ENCODE measurements at places on chromosomes 4 and X.

DNA sequence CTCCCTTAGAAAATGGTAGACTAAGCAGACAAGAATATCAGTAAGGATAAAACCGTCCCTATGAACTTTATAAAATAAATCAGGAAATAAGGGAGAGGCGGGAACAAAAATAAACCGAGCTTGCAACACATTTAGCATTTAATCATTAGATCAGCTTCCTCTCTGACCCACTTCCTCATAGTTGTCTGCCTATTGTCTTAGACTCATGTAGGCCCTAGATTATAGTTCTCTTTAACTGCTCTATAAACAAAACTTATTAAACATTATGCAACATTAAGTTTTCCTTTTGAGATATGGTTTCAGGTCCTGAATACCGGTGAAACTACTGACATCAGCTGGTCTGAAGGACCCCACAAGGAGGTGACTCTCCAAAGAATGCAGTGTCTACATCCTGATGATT lies 15.8 kb upstream of the SRD5A3 start:
- DNase-seq, result no peak

- DNase-seq, result no peak
Measured at GRCh38 chr4:180203349-180203748, 2039.9 kb upstream of the TENM3 start.

DNA sequence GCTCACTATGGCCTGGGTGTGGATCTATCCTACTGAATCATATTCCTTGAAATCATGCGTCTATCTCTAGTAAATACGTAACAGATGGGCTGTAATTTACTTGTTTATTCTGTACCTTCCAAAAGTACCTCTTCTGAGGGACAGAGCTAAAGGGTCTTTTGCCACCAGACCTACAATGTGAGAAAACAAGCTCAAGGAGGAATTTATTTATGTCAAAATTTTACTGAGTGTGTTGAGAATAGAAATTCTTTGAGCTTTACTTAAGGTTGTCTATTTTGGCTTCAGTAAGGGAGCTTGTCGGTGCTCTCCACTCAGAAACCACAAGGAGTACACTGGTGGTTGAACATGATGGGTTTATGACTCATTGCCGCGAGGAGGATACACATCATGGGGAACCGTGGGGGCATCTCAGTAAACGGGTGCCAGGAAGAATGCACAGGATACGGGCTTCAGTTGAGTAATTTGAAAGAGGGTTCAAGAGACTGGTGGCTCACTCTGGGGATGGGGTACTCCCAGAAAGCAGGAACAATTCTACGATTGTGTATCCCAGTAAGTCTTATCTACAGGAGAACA lies 3.0 kb downstream of the ANK2 start:
- peak; percentile 12 for DNase-seq

- no peak for DNase-seq
Measured at GRCh38 chrX:115649461-115650063, 88.6 kb downstream of the PLS3 start.

DNA sequence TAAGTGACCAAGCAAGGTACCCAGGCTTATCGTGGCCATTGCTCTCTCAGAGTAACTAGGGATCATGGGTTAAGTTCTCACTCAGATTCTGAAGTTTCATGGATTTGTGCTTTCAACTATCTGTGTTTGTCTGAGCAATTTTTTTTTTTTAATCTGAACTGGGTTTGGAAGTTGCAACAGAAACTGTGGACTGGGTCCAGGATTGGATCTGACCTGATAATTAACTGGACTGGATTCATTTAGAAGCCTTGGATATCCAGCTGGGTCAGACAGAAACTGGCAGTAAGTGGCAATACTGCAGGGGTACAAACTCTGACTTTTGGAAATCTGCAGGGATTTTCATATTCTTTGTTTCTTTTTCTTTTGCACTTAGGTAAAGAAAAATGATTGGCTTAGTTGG lies 38.7 kb upstream of the FGF2 start:
- no peak for DNase-seq

DNA sequence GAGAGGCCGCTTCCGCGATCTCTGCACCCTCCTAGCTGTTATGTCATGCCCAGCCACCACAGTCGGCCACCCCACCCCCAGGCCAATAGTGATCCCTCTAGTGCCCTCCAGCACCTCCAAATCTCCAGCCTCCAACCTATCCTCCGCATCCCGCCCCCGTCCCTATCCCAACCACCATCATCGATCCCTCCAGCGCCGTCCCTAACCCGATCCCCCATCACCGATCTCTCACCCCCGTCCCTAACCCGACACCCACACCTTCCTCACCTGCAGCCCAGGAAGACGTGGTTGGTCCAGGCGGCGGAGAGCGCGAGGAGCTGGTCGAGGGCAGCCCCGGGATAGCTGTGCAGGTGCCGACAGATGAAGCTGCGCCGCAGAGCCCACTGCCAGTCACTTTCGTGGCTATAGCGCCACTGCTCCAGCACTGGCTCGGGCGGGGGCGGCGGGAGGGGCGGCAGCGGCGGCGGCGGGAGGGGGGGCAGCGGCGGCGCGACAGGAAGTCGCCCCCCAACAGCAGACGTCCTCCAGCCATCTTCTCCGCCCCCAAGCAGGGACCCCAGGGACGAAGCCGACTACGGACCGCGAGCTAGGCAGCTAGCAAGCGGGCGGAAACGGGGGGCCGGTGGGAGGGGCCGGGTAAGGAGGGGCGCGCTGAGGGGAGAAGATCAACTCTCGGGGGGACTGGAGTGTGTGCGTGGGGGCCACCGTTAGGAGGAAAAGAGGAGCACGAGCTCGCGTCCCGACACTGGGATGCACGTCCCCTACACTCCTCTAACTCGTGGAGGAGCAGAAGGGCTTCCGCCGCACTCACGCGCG lies 552 bp downstream of the NKRF start:
- no peak for DNase-seq

DNA sequence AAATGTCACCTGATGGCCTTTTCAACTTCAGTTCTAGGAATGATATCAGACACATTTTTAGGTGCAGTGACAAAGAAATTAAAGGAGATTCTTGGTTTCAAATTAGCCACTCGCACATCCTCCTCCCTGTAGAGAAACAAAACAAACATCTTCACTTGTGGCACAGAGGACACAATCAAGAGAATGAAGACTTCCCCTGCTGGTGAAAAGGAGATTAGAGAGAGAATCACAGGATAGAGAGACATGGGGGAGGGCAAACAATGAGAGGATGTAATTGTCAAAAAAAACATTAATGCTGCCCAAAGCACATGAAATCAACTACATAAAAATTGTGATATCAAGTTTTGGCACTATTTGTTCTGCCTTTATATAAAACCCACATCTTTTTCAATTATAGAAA lies 34.5 kb downstream of the ACE2 start:
- no peak for DNase-seq

- DNase-seq, result no peak
Measured at GRCh38 chr4:68145261-68145660, 15.6 kb upstream of the TMPRSS11F start.

- no peak for DNase-seq
Measured at GRCh38 chr4:13922459-13922858, 294.9 kb upstream of the BOD1L1 start.

- DNase-seq, result no peak
Measured at GRCh38 chrX:102976286-102976685, 39.2 kb downstream of the RAB40AL start.

- no peak for DNase-seq
Measured at GRCh38 chrX:123330229-123330942, 146.3 kb downstream of the GRIA3 start.

GRCh38 chr4:24000470-24000831 lies 110.6 kb upstream of the PPARGC1A start:
- DNase-seq, result no peak

- no peak for DNase-seq
Measured at GRCh38 chr4:44983083-44983482, 256.7 kb upstream of the GNPDA2 start.

GRCh38 chr4:124854968-124855367 lies 142.4 kb upstream of the ANKRD50 start:
- no peak for DNase-seq

- DNase-seq, result no peak
Measured at GRCh38 chr4:4507923-4508322, 33.9 kb downstream of the STX18 start.

- no peak for DNase-seq
Measured at GRCh38 chr4:19151684-19152083, 1100.0 kb upstream of the SLIT2 start.

DNA sequence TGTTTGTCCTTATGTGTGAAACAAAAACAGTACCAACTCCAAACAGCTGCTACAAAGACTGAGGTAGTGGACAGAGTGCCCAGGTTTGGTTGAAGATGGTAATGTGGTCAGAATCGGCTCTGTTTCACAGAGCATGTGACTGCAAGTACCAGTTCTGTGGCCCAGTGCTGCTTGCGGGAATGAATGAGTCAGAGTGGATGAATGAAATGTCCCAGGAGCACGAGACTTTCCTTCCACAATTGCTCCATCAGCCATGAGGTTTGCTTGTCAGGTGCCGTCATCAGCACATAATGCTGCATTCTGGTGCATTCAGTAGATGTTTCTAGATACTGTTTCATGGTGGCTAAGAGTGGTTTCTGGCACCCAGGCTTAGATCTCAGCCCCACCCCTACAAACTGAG lies 84.2 kb downstream of the GPR143 start:
- DNase-seq, result no peak

GRCh38 chr4:99436462-99436861 lies 1.3 kb upstream of the ADH7 start:
- DNase-seq, result no peak

- DNase-seq, result no peak
Measured at GRCh38 chr4:104942990-104943743, 203.5 kb upstream of the TET2 start.

DNA sequence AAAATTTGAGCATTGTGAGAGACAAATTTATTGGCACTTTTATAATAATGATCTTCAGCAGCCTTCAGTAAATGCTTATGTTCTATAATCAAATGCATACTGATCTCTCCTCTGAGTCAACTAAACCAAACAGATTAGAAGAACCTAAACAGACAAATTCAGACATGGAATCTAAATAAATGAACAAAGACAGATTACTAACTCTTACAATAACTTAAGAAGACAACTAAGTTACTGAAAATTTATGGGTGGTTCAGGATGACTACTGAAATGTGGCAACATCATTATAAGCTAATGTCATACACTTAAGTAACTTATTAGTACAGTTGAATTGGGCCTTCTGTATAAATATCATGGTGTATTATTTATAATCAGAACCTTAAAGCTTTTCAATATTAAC lies 127.3 kb downstream of the NEK1 start:
- no peak for DNase-seq

- DNase-seq, result no peak
Measured at GRCh38 chr4:27040356-27040755, 179.7 kb downstream of the STIM2 start.

- DNase-seq, result no peak
Measured at GRCh38 chrX:126658447-126658846, 105.8 kb upstream of the DCAF12L1 start.

GRCh38 chrX:104098151-104098808 lies 14.0 kb upstream of the ZCCHC18 start:
- peak; percentile 27 for DNase-seq

DNA sequence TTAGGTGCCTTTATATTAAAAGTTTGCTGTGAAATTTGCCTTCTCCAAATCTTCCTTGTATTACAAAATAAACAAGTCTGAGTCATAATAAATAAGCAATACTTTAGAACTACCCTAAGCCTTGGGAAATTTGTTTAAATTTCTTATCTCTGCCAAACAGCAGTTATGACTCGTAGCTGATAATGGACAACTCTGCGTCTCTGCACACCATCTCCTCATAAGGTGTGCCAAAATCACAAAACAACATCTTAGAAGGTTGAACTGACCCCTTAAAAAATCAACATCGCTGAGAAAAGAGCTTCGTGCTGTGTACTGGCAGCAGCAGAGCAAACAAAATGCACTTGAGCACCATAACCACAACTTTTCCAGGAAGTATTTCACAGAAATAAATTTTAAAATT lies 22.0 kb downstream of the OR13H1 start:
- no peak for DNase-seq

Measured in NCI-H187 treated with DMSO at 0.1 percent for 48 hours (cell line).